ENCODE measurements at places on chromosomes 11 and 22. TPM values are rescaled to one million over a fixed set of nuclear protein-coding genes. Genes with fewer than 3 reads are reported as not detected.

- H3K4me3 ChIP-seq, result no peak overlapping the region
- H3K27ac ChIP-seq, result no peak overlapping the region
- no peak for DNase-seq
- H3K36me3 ChIP-seq, result no peaks in the 10 kb centered on the region
These were observed 105.3 kb upstream of the E2F8 start for GRCh38 chr11:19345848-19346681.

DNA sequence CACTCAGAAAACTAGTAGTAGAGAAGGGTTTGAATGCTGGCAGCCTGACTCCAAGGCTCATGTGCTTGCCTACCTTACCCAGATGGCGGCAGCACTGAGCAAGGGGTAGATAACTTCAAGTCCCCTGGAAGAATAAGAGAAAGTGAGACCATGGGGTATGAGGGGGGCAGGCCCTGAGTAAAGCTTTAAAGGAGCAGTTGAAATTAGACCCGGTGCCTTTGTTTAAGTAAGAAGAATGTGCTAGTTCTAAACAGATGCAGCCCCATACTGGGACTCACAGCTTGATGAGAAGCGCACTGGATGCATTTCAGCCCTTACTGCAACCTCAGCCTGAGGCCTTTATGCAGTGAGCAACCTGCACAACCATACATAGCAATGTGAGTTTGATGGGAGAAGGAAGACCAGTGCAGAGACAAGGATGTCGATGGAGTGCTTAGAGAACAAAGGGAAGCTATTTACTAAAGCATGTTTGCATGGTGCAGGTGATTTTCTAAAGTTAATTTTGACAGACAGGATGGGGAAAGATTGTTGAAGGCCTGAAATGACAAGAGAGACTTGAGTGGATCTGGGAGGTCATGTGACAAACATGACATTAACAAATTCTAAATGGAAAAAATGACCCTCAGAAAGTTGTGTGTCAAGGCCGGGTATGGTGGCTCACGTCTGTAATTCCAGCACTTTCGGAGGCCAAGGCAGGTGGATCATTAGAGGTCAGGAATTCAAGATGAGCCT is 27.1 kb upstream of the TMA7B start:
- H3K4me3 ChIP-seq, result no peak overlapping the region
- H3K4me1 ChIP-seq, result peaks cover 21% of the 10 kb centered on the region
- DNase-seq, result peak; percentile 30

DNA sequence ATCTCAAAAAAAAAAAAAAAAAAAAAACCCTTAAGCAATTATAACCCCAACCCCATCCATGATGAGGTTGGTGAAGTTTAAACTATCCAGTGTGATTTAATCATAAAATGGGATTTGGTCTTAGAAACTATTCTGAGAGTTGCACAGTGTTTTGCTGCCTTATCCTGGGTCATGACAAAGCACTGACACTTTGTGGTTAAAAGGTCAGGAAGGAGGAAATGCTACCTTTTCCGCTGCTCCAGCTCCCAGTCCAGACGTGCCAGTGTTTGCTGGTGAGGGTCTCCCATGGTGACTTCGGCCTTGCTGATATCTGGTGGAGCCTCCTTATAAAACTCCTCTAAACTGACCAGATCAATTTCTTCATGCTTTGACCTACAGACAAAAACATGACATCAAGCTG is 14.5 kb downstream of the THOC5 start:
- DNase-seq, result no peak
- H3K27me3 ChIP-seq, result no peaks in the 10 kb centered on the region
- no peak overlapping the region for H3K4me3 ChIP-seq
- peak overlapping the region; percentile 28 for H3K27ac ChIP-seq
- H3K36me3 ChIP-seq, result peaks cover 67% of the 10 kb centered on the region

DNA sequence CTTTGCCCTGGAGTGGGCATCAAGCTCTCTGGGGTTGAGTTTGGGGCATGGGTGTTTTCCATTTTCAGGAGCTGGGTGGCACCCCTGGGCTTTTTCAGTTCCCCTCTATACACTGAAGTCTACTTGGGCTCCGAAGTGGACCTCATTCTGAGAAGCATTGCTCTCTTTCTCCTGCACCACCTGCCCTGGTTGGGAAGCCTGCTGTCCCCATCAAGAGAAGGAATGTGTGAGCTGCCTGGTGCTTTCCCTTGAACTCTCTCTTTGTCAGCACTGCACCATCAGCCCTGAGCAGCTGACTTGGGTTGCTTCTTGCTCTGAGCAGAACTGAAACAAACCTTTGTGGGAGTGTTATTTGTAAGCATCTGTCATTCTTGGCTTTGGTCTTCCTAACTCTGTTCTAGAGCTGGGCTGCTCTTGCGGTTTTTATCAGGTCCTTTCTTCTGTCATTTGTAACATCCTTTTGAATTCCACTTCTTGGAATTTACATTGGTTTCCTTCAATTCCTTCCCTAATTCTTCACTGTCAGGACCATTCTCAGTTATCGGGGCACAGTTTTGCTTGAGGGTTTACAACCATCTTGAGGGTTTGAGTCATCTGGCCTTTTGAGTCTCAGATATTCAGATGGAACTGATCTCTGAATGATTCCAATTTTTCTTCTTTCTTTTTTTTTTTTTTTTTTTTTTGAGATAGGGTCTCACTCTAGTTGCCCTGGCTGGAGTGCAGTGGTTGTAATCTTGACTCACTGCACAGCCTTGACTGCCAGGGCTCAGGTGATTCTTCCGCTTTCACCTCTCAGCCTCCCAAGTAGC is 20.5 kb downstream of the UBE2L3 start:
- peak overlapping the region; percentile 60 for H3K27ac ChIP-seq
- no peak for DNase-seq
- peaks cover 10% of the 10 kb centered on the region for H3K36me3 ChIP-seq
- H3K4me1 ChIP-seq, result peaks cover 15% of the 10 kb centered on the region

GRCh38 chr22:36236388-36237319 is 2.7 kb downstream of the APOL2 start:
- H3K27me3 ChIP-seq, result no peaks in the 10 kb centered on the region
- no peak for DNase-seq
- peaks cover 26% of the 10 kb centered on the region for H3K36me3 ChIP-seq
- peak overlapping the region; percentile 93 for H3K27ac ChIP-seq
- H3K4me3 ChIP-seq, result no peak overlapping the region
- H3K4me1 ChIP-seq, result peaks cover 20% of the 10 kb centered on the region

DNA sequence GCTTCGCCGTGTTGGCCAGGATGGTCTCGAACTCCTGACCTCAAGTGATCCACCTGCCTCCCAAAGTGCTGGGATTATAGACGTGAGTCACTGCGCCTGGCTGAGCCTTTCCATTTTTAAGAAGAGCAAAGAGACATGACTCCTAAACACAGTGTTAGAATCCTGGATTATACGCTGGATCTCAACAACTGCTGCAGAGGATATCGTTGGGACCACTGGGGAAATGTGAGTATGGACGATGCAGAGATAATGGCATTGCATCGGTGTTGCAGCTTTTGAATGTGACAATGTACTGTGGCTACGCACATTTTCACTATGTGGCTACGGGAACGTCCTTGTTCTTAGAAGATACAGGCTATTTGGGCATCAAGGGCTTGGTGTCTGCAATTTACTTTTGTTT is 6.2 kb downstream of the MRGPRF start:
- no peak overlapping the region for H3K27ac ChIP-seq
- no peaks in the 10 kb centered on the region for H3K27me3 ChIP-seq
- no peaks in the 10 kb centered on the region for H3K36me3 ChIP-seq
- DNase-seq, result no peak
- H3K4me3 ChIP-seq, result no peak overlapping the region

The FKBP2 gene
- polyA plus RNA-seq, result 71.1 TPM

The OR8G5 gene
- not detected for polyA plus RNA-seq
